Thoracic aorta (tissue), 2 donors: ENCODE measurements at places on chromosomes 3 and 15. TPM values are rescaled to one million over a fixed set of nuclear protein-coding genes. Genes with fewer than 3 reads are reported as not detected.

- no peak overlapping the region for H3K27ac ChIP-seq
- H3K27me3 ChIP-seq: no peaks in the 10 kb centered on the region
- H3K4me3 ChIP-seq: no peak overlapping the region
- no peaks in the 10 kb centered on the region for H3K4me1 ChIP-seq
These were observed 323.0 kb upstream of the SEMA6D start for GRCh38 chr15:47394286-47394809.

- no peak for DNase-seq
- H3K4me1 ChIP-seq: no peaks in the 10 kb centered on the region
- H3K4me3 ChIP-seq: no peak overlapping the region
- H3K36me3 ChIP-seq: no peaks in the 10 kb centered on the region
- no peaks in the 10 kb centered on the region for H3K27me3 ChIP-seq
- H3K27ac ChIP-seq: no peak overlapping the region
These were observed 143.8 kb downstream of the SV2B start for GRCh38 chr15:91243826-91244225.

The IL12A gene
- total RNA-seq: not detected

The APH1B gene
- total RNA-seq: 22.2 TPM

The LINGO1 gene
- 0.63 TPM for total RNA-seq

GRCh38 chr3:57126244-57126643 lies 38.9 kb downstream of the IL17RD start:
- no peaks in the 10 kb centered on the region for H3K4me1 ChIP-seq
- no peak overlapping the region for H3K27ac ChIP-seq
- H3K36me3 ChIP-seq: no peaks in the 10 kb centered on the region
- no peak overlapping the region for H3K4me3 ChIP-seq
- H3K27me3 ChIP-seq: no peaks in the 10 kb centered on the region
- DNase-seq: no peak

The NMNAT3 gene
- 14.1 TPM for total RNA-seq

DNA sequence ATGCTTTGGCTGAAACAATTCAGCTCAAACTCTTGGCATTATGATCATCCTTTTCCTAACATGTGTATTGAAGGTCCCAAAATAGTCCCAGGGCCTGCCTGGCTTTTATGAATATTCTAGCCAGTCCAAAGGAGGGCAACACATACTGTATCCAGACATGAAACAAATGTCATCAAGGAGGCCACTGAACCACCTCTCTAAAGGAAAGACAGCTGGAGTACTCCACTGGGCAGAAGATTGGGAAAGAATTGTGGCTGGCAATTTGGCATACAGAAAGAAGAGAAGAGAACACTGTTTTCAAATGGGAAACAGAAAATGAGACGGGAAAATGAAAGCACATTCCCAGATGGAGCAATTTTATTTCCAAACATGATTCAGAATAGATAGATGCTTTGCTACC lies 80.6 kb downstream of the NCEH1 start:
- H3K27ac ChIP-seq: no peak overlapping the region
- no peak for DNase-seq
- no peaks in the 10 kb centered on the region for H3K27me3 ChIP-seq
- no peak overlapping the region for H3K4me3 ChIP-seq

The CLSTN2 gene
- 15.7 TPM for total RNA-seq

DNA sequence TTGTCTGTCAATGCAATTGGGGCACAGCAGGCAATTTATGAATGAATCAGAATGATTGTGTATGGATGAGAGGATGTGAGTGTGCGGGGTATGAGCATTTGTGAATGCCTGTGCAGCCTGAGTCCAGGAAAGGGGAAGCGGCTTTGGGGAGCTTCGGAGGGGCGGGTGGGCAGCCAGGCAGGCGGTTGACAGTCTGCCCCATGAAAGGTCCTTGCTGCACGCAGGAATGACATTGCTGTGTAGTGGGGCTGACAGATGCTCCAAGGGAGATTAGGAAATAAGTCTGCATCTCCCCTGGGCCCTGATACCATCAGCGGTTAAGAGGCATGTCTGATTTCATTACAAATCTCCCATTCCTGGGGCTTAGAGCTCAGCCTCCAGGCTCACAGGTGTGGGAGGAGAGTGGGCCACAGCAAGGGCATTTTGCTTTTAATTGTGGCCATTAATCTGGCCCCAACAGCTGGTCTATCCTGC lies 26.4 kb upstream of the TSPAN3 start:
- no peak for DNase-seq
- no peaks in the 10 kb centered on the region for H3K4me1 ChIP-seq
- H3K27me3 ChIP-seq: no peaks in the 10 kb centered on the region

DNA sequence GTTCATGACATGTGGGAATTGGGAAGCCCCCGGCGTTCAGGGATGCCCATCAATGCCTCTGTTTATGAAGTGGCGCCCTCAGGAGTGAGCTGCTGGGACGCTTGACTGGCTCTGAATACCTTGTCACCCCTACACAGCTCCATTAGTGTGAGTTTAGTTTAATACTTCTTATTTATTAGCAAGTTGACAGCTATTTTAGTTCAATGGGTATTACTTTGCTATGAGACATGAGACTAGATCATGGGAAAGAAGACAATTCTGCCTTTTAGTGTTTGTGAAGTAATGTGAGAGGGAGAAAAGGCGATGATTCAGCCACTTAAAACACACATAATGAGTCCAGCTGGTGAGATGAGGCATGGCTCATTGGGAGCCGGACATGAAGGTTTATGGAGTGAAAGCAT lies 678.5 kb downstream of the NR2F2 start:
- no peaks in the 10 kb centered on the region for H3K36me3 ChIP-seq
- H3K27me3 ChIP-seq: no peaks in the 10 kb centered on the region
- no peak overlapping the region for H3K27ac ChIP-seq
- no peak overlapping the region for H3K4me3 ChIP-seq

DNA sequence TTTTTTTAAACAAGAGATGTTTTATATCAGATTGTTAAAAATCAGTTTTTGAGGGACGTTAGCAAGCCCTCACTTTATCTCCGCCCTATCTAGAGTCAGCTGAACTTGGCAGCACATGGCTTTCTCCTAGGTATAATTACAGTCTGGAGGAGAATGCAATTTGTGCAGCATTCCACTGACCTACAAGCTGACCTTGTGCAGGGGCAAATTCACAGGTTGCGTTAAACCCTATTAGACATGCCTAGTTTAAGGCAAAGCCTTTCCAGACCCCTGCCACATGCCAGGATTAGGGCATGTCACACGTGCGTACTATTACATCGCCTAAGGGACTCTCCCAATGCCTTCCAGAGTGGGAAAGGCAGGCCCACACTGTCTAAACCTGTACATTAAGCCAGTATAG lies 224.0 kb downstream of the GREM1 start:
- no peak overlapping the region for H3K27ac ChIP-seq
- no peak overlapping the region for H3K4me3 ChIP-seq
- H3K36me3 ChIP-seq: no peaks in the 10 kb centered on the region
- no peak for DNase-seq
- no peaks in the 10 kb centered on the region for H3K27me3 ChIP-seq
- peaks cover 14% of the 10 kb centered on the region for H3K4me1 ChIP-seq

DNA sequence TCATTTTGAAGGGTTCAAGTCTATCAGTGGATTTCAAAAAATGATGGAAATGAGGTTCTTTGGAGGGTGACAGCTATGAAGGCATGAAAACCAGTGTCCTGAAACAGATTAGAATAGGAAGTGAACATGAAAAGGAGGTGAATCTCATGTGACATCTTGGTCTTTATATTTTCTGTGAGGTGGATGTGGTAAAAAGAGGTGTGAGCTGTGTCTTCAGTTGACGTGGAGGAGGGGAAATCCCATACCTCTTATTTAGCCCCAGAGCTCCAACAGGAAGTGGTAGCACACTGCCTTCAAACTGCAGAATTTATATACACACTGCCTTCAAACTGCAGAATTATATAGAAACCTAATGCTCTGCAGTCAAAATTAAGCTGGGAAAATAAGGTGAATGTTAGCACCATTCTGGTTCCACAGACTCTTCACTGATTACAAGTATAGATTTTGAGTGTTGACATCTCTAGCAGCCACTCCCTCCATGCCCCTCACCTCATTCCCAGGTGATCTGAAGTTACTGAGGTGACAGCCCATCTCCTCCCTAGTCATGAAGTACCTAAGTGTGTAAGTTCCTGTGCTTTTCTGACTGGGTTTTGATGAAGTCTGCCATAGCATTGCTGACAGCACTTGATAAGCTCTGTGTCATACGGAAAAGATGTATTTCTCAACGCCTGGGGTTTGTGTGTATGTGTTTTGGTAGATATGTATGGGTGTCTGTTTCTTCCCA lies 2.7 kb downstream of the RAB8B start:
- H3K27ac ChIP-seq: no peak overlapping the region
- H3K4me3 ChIP-seq: no peak overlapping the region
- H3K4me1 ChIP-seq: peaks cover 33% of the 10 kb centered on the region
- no peaks in the 10 kb centered on the region for H3K27me3 ChIP-seq
- no peaks in the 10 kb centered on the region for H3K36me3 ChIP-seq

The RTP3 gene
- total RNA-seq: not detected
